Muscle of leg (tissue), 16 donors: ENCODE measurements at places on chromosomes 4 and X. TPM values are rescaled to one million over a fixed set of nuclear protein-coding genes. Genes with fewer than 3 reads are reported as not detected.

PRR32 gene
- 95.8 TPM for total RNA-seq

DMP1 gene
- 0.04 TPM for total RNA-seq

HS6ST2 gene
- total RNA-seq, result 27.8 TPM

- no peaks in the 10 kb centered on the region for H3K36me3 ChIP-seq
- H3K27ac ChIP-seq, result peak overlapping the region; percentile 97
- DNase-seq, result peak; percentile 37
Measured at GRCh38 chr4:145483514-145483913, 1.9 kb downstream of the SMAD1 start.

- H3K27me3 ChIP-seq, result no peaks in the 10 kb centered on the region
- peak within 1 kb of the TSS; percentile 99 for H3K27ac ChIP-seq
- peak; percentile 94 for DNase-seq
- H3K36me3 ChIP-seq, result no peaks in the 10 kb centered on the region
Measured at GRCh38 chr4:183504930-183505610, at the start of gene ING2. Gene ING2 (plus strand): TSS chr4:183505058. CDS start chr4:183505196, 138 bp downstream.

GRCh38 chr4:173522160-173522950 lies 7.7 kb downstream of the HAND2 start:
- H3K36me3 ChIP-seq, result no peaks in the 10 kb centered on the region
- H3K27ac ChIP-seq, result peak overlapping the region; percentile 91
- peaks cover 97% of the 10 kb centered on the region for H3K27me3 ChIP-seq
- peaks cover 49% of the 10 kb centered on the region for H3K4me1 ChIP-seq
- DNase-seq, result peak; percentile 95

DNA sequence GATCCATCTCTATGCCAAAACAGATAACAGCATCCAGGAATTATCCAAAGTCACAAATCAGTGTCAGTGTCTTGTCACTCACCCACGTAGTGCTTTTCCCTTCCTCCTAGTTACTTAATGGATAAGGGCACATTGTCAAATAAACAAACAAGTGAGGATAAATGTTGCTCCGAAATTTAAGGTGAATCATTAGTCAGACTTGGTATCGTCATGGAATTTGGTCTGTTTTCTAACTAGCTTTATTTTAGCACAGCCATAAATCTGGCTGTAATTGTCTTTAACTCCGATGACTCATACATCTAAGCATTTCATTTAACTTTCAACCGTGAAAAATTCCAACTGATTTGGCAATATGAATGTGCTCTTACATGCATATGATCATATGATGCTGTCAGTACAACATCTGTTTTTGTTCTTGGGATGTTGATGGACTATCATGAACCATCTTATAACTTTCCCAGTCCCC lies 83.3 kb downstream of the SNCA start:
- no peak overlapping the region for H3K27ac ChIP-seq
- no peaks in the 10 kb centered on the region for H3K4me1 ChIP-seq
- H3K36me3 ChIP-seq, result no peaks in the 10 kb centered on the region
- no peaks in the 10 kb centered on the region for H3K27me3 ChIP-seq
- DNase-seq, result peak; percentile 85
